ENCODE measurements at places on chromosomes 3 and 15. TPM values are rescaled to one million over a fixed set of nuclear protein-coding genes. Genes with fewer than 3 reads are reported as not detected.

Gene VGLL4
- total RNA-seq = 37.6 TPM

Gene CPNE9
- 2.0 TPM for total RNA-seq

Gene CIP2A
- total RNA-seq = 2.9 TPM

Gene IL17RE
- 11.0 TPM for total RNA-seq

Gene RASL12
- 6.8 TPM for total RNA-seq

Gene NANOGP8
- total RNA-seq = 2.3 TPM

Gene SNRPA1
- 37.7 TPM for total RNA-seq

Gene RTP1
- not detected for total RNA-seq

Gene SCG5
- not detected for total RNA-seq

Gene ATOSA
- 205 TPM for total RNA-seq

Gene HYPK
- total RNA-seq = 10.4 TPM

Gene PLEKHO2
- 39.9 TPM for total RNA-seq

Gene ITPKA
- 1.5 TPM for total RNA-seq

Gene PLA2G4E
- not detected for total RNA-seq

Gene SLTM
- total RNA-seq = 102 TPM

Gene CCR1
- total RNA-seq = 20.4 TPM

Gene KLHL24
- total RNA-seq = 110 TPM

Gene PDZRN3
- total RNA-seq = 27.0 TPM

Gene ARPP21
- total RNA-seq = not detected

Gene MAGEL2
- total RNA-seq = not detected

Gene ADAMTS9
- 36.4 TPM for total RNA-seq

Gene BFSP2
- not detected for total RNA-seq

Gene CLRN1
- total RNA-seq = not detected

Gene GOLGA6L7
- not detected for total RNA-seq

Gene COLQ
- 2.0 TPM for total RNA-seq

Gene XYLB
- 3.7 TPM for total RNA-seq

Gene FRMD4B
- total RNA-seq = 34.9 TPM

Gene ERICH6
- not detected for total RNA-seq

Gene HACD3
- total RNA-seq = 24.9 TPM

Gene RAD54L2
- total RNA-seq = 17.6 TPM

Gene MYL3
- 5.1 TPM for total RNA-seq

Gene GCNT3
- total RNA-seq = not detected

Gene TNFAIP8L3
- 8.0 TPM for total RNA-seq

Gene ZNF660
- 1.9 TPM for total RNA-seq

Gene ARGFX
- not detected for total RNA-seq

Gene SLC41A3
- total RNA-seq = 30.6 TPM

Gene RAB6B
- total RNA-seq = 6.3 TPM

Gene TMEM40
- total RNA-seq = not detected

Gene LCMT2
- 3.4 TPM for total RNA-seq

Gene RAD18
- total RNA-seq = 11.7 TPM

Gene CTXND1
- not detected for total RNA-seq

Gene PLCH1
- not detected for total RNA-seq

Gene LSAMP
- total RNA-seq = 0.98 TPM

Gene TRIM42
- total RNA-seq = not detected

Gene HIGD2B
- total RNA-seq = not detected

Gene MME
- total RNA-seq = 180 TPM

Gene NEO1
- total RNA-seq = 18.9 TPM

Gene SLC2A2
- total RNA-seq = not detected

Gene GASK1A
- total RNA-seq = 16.5 TPM

Gene CCDC13
- not detected for total RNA-seq

Gene AZI2
- total RNA-seq = 145 TPM

Gene USP13
- total RNA-seq = 16.6 TPM
